ENCODE measurements at places on chromosomes 12 and 14.

- DNase-seq, result no peak
Observed at GRCh38 chr12:67096533-67097318, 172.4 kb upstream of the CAND1 start.

DNA sequence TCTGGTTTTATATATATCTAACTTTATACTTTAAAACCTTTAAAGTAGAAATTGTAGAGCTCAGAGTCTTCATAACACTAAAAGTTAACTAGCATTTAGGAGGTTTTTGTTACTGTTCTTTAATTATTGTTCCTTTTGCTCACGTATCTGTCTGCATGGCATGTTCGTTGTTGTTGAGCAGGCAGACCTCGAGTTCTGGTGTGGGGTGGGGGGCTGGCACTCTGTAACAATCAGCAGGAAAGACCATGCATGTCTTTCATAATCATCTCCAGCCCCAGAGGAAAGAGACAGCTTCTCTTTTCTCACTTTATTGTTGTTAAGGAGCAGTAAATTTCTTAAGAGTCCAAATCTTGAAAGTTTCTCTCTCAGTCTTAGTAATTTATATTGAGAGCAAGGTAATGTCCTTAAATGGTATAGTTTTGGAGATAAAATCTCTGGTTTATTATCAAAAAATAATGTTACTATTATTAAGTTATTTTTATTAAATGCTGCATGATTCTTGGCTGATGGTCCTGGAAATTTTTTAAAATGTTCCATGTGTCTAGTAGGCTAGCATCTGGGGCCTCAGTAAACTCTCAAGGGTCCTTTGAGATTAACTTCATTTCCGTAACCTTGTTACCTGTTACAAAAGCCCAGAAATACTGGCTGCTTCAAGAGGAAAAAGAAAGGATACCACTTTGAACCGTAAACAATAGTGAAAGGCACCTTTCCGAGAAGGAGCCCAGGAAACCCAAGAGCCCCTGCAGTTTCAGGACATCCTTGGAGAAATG is 30.3 kb downstream of the CKB start:
- DNase-seq, result peak; percentile 34

GRCh38 chr14:100323121-100323941 is at the start of gene SLC25A47:
Gene SLC25A47, plus strand, starts transcription at chr14:100323339. Its CDS starts 76 bp downstream, at chr14:100323415.
- no peak for DNase-seq

- DNase-seq, result no peak
Observed at GRCh38 chr12:98743362-98743953, 98.4 kb downstream of the APAF1 start.

- DNase-seq, result no peak
Observed at GRCh38 chr12:31959701-31960391, 631 bp downstream of the RESF1 start.

DNA sequence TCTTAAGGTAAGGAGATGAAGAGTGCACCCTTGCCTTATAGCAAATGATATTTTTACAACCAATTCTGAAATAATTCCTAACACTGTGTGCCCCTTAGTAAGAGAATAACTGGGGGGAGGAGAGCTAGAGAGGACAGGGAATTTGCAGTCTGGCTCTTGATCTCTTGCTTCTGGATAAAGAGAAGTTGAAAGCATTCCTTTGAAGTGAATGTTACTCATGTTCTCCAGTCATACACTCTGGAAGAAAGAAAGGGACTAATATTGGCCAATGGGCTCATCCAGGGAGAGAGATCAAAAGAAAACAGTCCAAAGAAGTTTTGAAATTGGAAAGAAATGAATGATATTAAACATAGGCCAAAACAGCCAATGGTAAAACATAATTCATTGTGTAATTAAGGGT is 25.3 kb downstream of the C12orf75 start:
- DNase-seq, result no peak

Data from ascending aorta (tissue), 2 donors.